ENCODE measurements at places on chromosomes 3 and 15. TPM values are rescaled to one million over a fixed set of nuclear protein-coding genes. Genes with fewer than 3 reads are reported as not detected.
A peak's percentile ranks its signal among the peaks of the same experiment; 100 is the strongest.

DNA sequence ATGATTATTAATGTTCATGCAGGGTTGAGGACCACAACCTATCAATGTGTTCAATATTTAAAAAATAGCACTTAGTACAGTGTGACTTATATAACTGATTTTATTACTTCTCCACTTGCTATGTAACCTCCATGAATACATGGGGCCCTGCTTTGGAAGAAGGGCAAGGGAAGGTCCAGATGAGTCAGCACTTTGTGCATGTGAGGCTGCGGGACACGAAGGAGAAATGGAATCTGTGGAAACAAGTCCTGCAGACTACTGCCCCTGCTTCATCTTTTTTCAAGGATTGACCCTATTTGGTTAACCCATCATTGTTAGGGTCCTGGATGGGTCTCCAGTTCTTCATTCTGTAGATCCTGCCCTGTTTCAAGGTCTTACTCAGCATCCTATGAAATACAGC is 1.6 kb downstream of the NXPE3 start:
- DNase-seq, result no peak
- H3K4me3 ChIP-seq, result no peak overlapping the region
- no peaks in the 10 kb centered on the region for H3K27me3 ChIP-seq

DNA sequence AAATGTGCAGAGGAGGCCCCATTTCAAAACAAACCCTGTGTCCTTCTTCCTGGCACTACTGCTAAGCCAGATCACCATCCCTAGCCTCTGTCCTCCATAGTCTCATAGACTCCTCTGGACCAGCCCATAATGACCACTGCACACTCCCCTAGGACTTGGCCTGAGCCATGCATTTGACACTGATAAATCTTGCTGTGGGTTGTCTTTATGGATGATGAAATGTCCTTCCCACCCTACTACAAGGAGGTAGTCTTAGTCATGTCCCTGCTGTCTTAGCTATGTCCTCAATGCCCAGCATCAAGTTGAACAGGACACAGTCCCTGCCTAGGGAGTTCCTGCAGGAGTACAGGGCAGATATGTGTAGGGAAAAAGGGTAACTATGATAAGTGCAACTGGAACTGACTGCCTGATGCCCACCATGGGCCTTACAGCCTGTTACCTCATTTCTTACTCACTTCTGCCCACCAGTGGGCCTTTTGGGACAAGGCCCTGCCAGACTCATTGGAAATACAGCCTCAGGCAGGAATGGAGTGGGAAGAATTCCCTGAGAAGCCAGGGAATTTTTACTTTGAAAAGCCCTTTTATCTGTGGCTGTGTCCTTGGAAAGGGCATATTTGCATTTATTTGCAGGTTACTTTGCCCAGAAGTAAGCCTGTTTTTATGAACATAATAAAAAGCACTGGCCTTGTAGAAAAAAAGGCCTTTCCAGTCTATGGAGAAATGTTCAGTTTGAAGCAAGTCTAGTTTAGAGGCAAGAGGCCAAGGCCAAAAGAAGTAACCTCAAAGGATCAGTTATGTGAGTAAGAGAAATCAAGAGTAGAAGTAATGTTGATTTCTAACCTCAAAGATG is 199.6 kb upstream of the EIF1B start:
- no peak overlapping the region for H3K27ac ChIP-seq
- no peak for DNase-seq
- no peaks in the 10 kb centered on the region for H3K36me3 ChIP-seq
- no peaks in the 10 kb centered on the region for H3K4me1 ChIP-seq
- H3K4me3 ChIP-seq, result no peak overlapping the region
- no peaks in the 10 kb centered on the region for H3K27me3 ChIP-seq

GRCh38 chr15:88625943-88626741 is 5.0 kb downstream of the AEN start:
- no peak overlapping the region for H3K27ac ChIP-seq
- no peaks in the 10 kb centered on the region for H3K27me3 ChIP-seq
- no peak overlapping the region for H3K4me3 ChIP-seq
- H3K36me3 ChIP-seq, result no peaks in the 10 kb centered on the region
- H3K4me1 ChIP-seq, result peaks cover 12% of the 10 kb centered on the region

GRCh38 chr3:133833880-133834620 is 28.4 kb downstream of the SRPRB start:
- H3K4me1 ChIP-seq, result no peaks in the 10 kb centered on the region
- H3K4me3 ChIP-seq, result no peak overlapping the region
- no peaks in the 10 kb centered on the region for H3K36me3 ChIP-seq
- DNase-seq, result peak; percentile 25
- no peak overlapping the region for H3K27ac ChIP-seq

DNA sequence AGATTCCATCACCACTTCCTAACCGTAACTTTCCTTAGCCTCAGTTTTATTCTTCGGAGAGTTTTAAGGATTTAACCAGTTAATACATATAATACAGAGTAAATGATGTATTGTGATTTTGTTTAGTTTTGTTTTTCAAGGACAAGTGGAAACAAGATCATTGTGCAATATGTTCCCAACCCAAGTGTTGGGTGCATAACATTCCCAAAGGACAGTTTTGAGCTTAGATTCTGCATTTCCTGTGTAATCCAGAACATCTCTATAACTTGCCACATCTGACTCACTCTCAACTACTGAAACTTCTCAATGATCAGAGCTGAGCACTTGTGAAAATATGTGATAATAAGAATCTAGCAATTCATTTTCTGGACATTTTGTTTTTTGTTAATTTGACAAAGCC is 466.1 kb upstream of the PPP2R3A start:
- no peaks in the 10 kb centered on the region for H3K36me3 ChIP-seq
- H3K27me3 ChIP-seq, result no peaks in the 10 kb centered on the region
- no peak overlapping the region for H3K27ac ChIP-seq
- H3K4me3 ChIP-seq, result no peak overlapping the region

The GOLGA8Q gene
- 1.6 TPM for total RNA-seq

The PLOD2 gene
- 45.8 TPM for total RNA-seq

GRCh38 chr3:15796771-15797641 is 773 bp downstream of the ANKRD28 start:
- H3K4me3 ChIP-seq, result peak overlapping the region; percentile 40
- peak; percentile 57 for DNase-seq
- H3K27me3 ChIP-seq, result no peaks in the 10 kb centered on the region
- peaks cover 4% of the 10 kb centered on the region for H3K4me1 ChIP-seq
- H3K27ac ChIP-seq, result peak overlapping the region; percentile 88

GRCh38 chr3:169822540-169822939 is 9.8 kb upstream of the LRRC34 start:
- no peak overlapping the region for H3K4me3 ChIP-seq
- no peak for DNase-seq
- H3K4me1 ChIP-seq, result no peaks in the 10 kb centered on the region
- no peaks in the 10 kb centered on the region for H3K36me3 ChIP-seq
- H3K27me3 ChIP-seq, result no peaks in the 10 kb centered on the region

The LIPC gene
- 1.0 TPM for total RNA-seq

The TM4SF18 gene
- total RNA-seq, result 16.5 TPM

DNA sequence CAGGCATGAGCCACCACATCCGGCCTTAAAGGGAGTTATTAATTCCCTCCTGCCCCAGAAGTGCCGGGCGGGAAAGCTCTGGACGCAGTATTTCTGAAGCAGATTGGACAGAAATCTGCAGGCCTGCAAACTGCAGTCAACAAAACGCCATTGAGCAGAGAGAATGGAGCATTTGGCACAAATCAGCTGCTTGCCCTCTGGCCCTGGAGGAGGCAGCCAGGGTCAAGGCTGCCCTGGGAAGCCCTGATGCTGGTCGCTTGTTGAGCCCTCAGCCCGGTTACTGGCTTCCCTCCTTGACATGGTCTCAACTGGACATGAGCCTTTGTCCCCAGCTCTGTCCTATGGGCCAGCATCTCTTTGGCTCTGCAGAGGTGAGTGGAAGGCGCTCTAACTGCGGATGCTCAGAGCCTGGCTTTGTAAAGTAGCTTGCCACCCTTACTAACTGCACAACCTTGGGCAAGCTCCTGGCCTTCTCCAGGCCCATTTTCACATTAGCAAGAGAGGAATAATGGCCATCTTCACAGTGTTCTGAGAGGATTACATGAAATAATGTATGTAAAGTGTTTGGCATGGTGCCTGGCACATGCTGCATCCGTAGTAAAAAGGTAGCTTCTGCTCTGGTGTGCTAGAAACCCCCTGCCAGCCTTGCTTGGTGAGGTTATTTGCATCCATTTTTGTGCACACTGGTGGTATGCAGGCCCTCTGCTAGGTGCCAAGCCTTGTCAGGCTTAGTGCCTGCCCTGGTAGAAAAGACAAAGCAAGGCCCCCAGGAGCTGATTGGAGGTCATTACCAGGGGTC is 4.1 kb downstream of the SEMA4B start:
- no peak overlapping the region for H3K27ac ChIP-seq
- no peak for DNase-seq
- no peak overlapping the region for H3K4me3 ChIP-seq
- peaks cover 6% of the 10 kb centered on the region for H3K36me3 ChIP-seq

GRCh38 chr3:33577173-33577572 is 137.0 kb upstream of the UBP1 start:
- no peak overlapping the region for H3K4me3 ChIP-seq
- DNase-seq, result no peak
- no peaks in the 10 kb centered on the region for H3K27me3 ChIP-seq
- H3K4me1 ChIP-seq, result peaks cover 3% of the 10 kb centered on the region
- H3K36me3 ChIP-seq, result peaks cover 16% of the 10 kb centered on the region

The SLC22A13 gene
- total RNA-seq, result not detected

- no peak overlapping the region for H3K4me3 ChIP-seq
- DNase-seq, result no peak
- no peaks in the 10 kb centered on the region for H3K4me1 ChIP-seq
- H3K27ac ChIP-seq, result no peak overlapping the region
- H3K36me3 ChIP-seq, result no peaks in the 10 kb centered on the region
Observed at GRCh38 chr15:77627581-77627980, 5.1 kb downstream of the LINGO1 start.

The AGBL1 gene
- not detected for total RNA-seq

GRCh38 chr15:28979208-28979841 is 93.6 kb downstream of the APBA2 start:
- H3K27me3 ChIP-seq, result no peaks in the 10 kb centered on the region
- no peaks in the 10 kb centered on the region for H3K36me3 ChIP-seq
- no peak for DNase-seq

GRCh38 chr3:113070681-113071113 is 79.9 kb downstream of the GTPBP8 start:
- H3K36me3 ChIP-seq, result no peaks in the 10 kb centered on the region
- H3K27me3 ChIP-seq, result no peaks in the 10 kb centered on the region
- no peaks in the 10 kb centered on the region for H3K4me1 ChIP-seq
- no peak overlapping the region for H3K27ac ChIP-seq
- DNase-seq, result no peak

The SLC51A gene
- total RNA-seq, result 4.9 TPM

- DNase-seq, result no peak
- no peaks in the 10 kb centered on the region for H3K27me3 ChIP-seq
- no peaks in the 10 kb centered on the region for H3K4me1 ChIP-seq
- no peak overlapping the region for H3K4me3 ChIP-seq
- no peak overlapping the region for H3K27ac ChIP-seq
- H3K36me3 ChIP-seq, result no peaks in the 10 kb centered on the region
Observed at GRCh38 chr3:29168696-29169095, 112.2 kb upstream of the RBMS3 start.

The GOLGA8S gene
- 0.22 TPM for total RNA-seq

GRCh38 chr3:124118397-124118796 is 126.5 kb upstream of the ROPN1 start:
- no peaks in the 10 kb centered on the region for H3K36me3 ChIP-seq
- no peak overlapping the region for H3K4me3 ChIP-seq
- no peaks in the 10 kb centered on the region for H3K27me3 ChIP-seq
- no peak for DNase-seq

Data from adrenal gland (tissue), 19 donors.